Activated CD4-positive, CD25-positive, alpha-beta regulatory T cell treated with anti-CD3 and anti-CD28 coated beads, Interleukin-2, amount 50 U/mL, for 24 hours (primary cell): ENCODE measurements at places on chromosomes 11 and 22.

GRCh38 chr11:121681550-121682268 is 228.9 kb upstream of the SORL1-AS1 start:
- no peak for ATAC-seq

DNA sequence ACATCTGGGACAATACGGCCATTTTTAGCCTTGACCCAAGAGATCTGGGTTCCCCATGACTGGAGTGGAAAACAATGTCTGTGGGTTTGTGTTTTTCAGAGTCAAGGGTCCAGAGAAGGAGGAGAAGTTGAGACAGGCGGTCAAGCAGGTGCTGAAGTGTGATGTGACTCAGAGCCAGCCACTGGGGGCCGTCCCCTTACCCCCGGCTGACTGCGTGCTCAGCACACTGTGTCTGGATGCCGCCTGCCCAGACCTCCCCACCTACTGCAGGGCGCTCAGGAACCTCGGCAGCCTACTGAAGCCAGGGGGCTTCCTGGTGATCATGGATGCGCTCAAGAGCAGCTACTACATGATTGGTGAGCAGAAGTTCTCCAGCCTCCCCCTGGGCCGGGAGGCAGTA is 15.7 kb downstream of the NNMT start:
- ATAC-seq: no peak

- no peak for ATAC-seq
Measured at GRCh38 chr11:20035701-20036601, 124.3 kb downstream of the DBX1 start.

GRCh38 chr22:40594924-40595323 is 41.6 kb downstream of the MRTFA start:
- no peak for ATAC-seq

DNA sequence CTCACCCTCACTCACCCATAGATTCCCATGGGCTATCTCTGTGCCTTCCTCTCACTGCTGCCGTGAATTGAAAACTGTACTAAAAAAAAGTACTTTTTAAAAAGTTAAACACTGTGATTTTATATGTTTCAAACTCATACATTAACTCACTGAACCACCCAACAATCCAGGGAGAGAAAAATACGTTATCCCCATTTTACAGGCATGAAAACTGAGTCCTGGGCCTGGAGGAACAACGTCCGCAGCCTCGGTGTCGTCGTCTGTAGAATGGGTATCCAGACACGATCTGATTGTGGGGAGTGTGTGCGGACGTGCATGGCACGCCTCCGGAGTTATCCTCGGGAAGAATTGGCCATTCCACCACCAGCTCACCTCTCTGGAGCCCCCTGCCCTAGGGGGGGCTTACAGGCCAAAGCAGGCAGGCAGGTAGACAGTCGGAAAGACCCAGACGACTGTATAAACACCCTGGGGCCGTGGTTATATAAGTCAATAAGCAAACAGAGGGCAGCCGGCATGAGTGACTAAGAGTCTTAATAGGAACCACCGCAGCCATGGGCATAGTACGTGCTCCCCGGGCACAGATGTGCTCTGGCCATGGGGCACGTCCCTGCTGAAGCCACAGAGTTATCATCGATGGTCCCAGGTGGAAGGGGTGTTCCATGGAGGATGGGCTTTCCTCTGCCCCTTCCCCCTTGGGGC is 7.1 kb upstream of the PDGFB start:
- no peak for ATAC-seq

DNA sequence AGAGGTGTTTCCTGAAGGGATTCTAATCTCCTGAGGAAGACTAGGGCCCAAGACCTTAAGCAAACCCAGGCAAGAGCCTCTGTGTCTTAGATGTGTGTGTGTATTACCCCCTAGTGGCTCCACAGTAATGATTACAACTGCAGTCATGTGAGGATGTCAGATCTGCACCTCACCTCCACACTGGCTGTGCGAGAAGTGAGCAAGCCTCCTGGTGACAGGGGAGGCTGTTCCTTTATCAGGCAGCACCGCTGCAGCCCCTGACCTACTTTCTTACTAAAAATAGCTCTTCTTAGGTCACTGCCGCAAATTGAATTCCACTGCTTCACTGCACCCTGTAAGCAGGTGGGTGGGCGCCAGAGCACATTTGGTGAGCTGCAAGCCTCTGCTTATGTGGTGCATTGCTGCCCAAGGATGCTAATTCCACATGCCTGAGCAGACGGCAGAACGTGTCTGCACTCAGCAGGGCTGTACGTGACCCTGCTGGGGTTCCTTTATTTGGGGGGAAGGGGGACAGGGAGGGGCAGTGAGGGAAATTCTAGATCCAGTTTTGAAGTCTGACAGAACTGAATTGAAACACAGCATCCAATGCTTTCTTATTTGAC is 112.4 kb downstream of the KCNC1 start:
- ATAC-seq: no peak

GRCh38 chr22:39207141-39208012 is 37.4 kb downstream of the PDGFB start:
- ATAC-seq: no peak

GRCh38 chr11:68560216-68560615 is 99.7 kb downstream of the PPP6R3 start:
- ATAC-seq: no peak

- no peak for ATAC-seq
Measured at GRCh38 chr11:14323118-14323676, 35.8 kb downstream of the RRAS2 start.

GRCh38 chr11:40286137-40286536 is 1173.3 kb downstream of the LRRC4C start:
- no peak for ATAC-seq

- peak; percentile 29 for ATAC-seq
Measured at GRCh38 chr11:78138694-78139421, 568 bp downstream of the ALG8 start.
